B cell (primary cell): ENCODE measurements at places on chromosomes 4 and X. TPM values are rescaled to one million over a fixed set of nuclear protein-coding genes. Genes with fewer than 3 reads are reported as not detected.
A peak's percentile ranks its signal among the peaks of the same experiment; 100 is the strongest.

DNA sequence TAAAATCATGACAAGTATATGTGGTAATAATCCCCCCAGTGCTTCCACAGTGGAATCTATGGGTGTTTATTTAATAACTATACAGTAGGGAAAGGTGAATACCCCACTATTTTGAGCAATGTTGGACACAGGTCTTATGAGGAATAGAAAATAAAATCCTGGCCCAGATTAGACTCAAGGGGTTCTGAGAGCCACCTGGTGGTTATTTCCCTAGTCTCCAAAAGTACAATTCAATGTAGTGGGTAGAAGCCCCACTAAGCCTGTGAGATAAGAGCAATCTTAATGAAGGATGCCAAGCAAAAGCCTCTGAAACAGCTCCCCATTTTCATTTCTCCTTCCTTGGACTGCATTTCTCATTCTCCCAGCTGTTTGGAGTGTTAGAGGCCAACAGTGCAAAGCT is 328.2 kb upstream of the NR3C2 start:
- peak; percentile 3 for DNase-seq

- no peak for DNase-seq
These were observed 64.0 kb upstream of the GK2 start for GRCh38 chr4:79472036-79472435.

DNA sequence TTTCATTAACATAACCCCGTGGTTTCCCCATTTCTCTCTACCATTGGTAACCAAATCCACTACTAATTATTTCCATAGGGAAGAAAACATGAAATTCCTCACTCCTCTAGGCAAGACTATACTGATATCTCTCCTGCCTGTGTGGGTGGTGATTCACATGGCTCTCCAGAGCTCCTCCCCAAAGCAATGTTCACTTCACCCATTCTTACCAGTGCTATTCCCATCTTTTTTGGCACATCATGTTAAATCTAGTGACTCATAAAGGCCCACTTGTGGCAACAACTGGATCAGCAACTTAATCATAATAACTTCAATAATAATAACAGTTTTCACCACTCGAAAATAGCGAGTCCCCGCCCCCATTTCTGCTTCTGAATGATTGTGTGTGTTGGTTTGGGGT is 6.1 kb upstream of the HCCS start:
- no peak for DNase-seq

DNA sequence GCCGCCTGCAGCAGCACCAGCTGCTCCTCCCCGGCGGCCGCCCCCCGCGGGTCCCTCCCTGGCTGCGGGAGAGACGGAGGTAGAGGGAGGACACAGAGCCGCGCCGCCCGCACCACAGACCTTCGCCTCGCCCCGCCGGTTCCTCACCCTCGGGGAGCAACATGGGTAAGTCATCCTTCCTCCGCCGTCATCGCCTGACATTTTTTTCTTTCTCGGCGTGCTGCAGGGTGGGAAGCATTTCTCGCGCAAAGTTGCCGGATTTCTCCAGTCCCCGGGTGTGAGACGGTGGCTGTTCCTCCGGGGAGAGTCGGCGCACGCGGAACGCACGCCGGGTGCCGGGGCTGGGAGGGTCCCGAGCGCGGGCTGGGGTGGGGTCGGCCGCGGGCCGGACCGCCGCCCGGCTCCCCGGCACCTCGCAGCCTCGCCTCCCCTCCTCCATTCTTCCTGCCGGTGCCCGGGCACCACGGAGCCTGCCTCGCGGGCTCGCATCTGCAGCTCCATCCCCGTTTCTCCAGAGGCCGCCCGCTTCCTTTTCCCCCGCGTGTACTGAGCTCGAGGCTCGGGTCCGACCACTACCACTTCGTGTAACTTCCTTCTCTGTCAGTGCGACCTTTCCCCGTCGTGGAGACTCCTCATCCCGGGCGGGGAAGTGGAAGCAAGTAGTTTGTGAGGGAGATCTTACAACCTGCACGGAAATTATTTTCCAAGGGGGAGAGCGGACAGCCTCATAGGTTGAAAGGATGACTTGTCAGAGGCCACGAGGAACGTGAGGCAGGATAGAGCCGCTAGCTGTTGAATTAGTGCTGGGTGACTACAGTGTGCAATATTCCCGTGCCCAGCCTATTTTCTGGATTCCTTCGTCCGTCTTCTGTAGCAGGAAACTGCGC is 464 bp downstream of the RAP1GDS1 start:
- DNase-seq, result no peak

The STATH gene
- total RNA-seq, result not detected in 2 replicates

The CBR4 gene
- total RNA-seq, result 32.1 and 39.0 TPM in 2 replicates

The NXF2B gene
- total RNA-seq, result not detected in 2 replicates
